Regular cardiac myocyte (primary cell): ENCODE measurements at places on chromosomes 5 and 9. TPM values are rescaled to one million over a fixed set of nuclear protein-coding genes. Genes with fewer than 3 reads are reported as not detected.

PSAT1 gene
- total RNA-seq = 31.3 and 52.1 TPM in 2 replicates

OR1Q1 gene
- total RNA-seq = not detected in 2 replicates

FOXD4L6 gene
- not detected in 2 replicates for total RNA-seq

TMEM252 gene
- not detected in 2 replicates for total RNA-seq
